ENCODE measurements at places on chromosomes 4 and X.

GRCh38 chr4:131450572-131451209 is 1698.4 kb upstream of the PCDH10 start:
- DNase-seq = no peak

DNA sequence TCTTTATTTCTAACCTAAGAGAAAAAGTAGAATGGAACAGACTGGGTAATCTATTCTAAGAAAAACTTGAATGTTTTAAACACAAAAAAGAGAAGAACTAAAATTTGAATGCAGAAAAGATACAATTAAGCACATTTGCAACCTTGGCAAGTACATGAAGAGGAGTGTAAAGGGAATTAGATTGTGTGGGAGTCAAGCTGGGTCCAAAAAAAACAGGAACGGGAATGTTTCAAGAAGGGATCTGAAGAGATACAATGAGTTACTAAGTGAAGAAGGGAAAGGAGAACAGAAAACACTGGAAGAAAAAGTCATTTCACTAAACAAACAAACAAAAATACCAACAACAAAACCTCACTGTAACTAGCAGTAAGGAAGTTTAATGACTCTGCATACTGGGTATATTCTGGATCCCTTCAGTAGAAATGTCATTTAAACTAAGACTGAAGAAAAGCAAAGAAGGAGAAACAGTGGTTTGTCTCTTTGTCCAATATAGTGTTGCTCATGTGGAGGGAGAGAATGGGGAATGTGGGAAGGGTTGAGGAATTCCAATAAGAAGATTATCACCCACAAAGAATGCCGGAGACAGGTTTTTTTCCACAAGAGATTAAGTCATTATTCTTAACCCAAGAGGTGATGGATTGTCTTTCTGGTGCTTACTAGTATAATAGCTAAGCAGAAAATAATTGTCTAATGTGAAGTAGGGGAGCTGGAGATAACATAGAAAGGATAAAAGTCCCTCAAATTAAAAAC is 50.4 kb upstream of the PTPN13 start:
- DNase-seq = no peak

DNA sequence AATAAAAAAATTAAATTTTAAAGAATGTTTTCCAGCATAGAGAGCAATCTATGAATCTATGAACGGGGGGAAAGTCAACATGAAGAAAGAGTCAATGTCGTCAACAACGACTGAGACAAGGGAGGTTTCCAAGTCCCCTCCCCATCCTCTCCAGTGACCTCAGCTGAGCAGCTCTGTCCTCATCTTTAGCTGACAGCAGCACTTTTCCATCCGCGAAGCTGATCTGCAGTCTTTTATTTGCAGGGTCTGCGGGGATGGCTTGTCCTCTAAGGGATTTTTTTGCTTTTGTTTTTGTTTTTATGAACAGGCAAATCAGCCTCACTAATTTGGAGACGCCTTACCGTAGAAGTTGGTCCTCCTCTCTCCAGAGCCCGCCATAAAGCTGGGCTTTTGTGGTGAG is 46.5 kb downstream of the PRKX start:
- DNase-seq = no peak

- no peak for DNase-seq
These were observed 447.8 kb downstream of the FAM133A start for GRCh38 chrX:94121799-94122198.

- DNase-seq = no peak
These were observed 48.5 kb upstream of the TMEM154 start for GRCh38 chr4:152728343-152728742.

DNA sequence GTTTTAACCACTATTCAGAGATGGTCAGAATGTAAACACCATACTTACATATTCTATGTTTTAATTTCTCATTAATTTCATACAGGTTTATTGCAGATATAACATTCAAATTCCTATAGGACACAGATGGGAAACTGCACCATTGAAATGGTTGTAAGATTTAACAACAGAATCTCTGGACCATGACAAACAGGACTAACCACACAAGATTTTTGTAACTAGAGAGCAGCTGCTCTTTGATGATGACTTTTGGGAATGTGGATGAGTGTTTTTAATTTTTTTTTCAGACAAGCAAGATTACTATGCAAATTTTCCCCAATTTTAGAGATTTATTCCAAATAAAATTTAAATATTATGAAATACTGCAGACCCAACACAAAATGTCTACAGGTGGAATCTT is 610.2 kb downstream of the PCDH18 start:
- DNase-seq = no peak

GRCh38 chrX:331151-331824 is 12.7 kb upstream of the GTPBP6 start:
- no peak for DNase-seq
